ENCODE measurements at places on chromosomes 7 and 10.

DNA sequence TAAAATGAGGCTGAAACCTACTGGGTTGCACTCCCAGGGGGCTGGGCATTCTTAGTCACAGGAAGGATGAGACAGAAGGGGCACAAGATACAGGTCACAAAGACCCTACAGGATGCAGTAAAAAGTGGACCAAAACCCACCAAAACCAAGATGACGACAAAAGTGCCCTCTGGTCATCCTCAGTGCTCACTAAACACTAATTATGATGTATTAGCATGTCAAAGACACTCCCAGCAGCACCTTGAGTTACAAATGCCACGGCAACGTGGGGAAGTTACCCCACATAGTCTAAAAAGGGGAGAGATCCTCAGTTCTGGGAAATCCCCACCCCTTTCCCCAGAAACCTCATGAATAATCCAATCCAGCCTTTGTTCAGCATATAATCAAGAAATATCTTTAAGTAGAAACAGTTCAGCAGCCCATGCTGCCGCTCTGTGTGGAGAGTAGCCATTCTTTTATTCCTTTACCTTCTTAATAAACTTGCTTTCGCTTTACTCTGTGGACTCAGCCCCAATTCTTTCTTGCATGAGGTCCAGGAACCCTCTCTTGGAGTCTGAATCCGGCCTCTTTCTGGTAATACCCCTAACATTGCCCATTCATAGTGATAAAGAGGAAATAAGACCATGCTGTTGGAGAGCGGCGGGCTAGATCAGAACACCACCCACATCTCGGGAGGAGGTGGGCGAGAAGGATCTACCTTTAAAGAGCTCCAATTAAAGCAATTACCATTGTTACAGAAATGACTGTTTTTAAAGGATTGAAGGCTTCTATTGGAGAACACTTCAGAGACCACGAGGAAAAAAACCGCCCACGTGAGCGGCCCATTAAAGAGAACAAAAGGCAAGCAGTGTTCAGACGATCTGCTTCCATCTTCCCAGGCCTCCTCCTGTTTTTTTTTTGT lies 170.9 kb downstream of the USP6NL start:
- no peak for DNase-seq

DNA sequence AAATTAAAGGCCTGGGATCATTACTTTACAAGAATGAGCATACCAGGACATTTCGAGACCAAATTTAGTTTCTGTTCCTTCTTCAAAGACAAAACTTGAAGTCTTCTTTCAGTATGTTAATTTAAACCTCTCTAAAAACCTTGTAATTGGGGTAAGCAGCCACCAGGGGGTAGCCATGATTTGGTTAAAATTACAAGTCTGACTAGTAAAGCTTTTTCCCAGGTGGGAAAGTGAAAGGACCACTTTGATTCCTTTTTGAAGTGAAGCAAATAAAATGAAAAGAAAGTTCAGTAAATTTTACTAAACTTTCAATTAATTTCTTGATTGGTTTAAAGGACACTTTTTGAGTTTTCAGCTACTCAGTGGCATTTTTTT lies 294.3 kb downstream of the BBS9 start:
- DNase-seq = no peak

- no peak for DNase-seq
Observed at GRCh38 chr7:71661671-71662224, 529.8 kb downstream of the GALNT17 start.

DNA sequence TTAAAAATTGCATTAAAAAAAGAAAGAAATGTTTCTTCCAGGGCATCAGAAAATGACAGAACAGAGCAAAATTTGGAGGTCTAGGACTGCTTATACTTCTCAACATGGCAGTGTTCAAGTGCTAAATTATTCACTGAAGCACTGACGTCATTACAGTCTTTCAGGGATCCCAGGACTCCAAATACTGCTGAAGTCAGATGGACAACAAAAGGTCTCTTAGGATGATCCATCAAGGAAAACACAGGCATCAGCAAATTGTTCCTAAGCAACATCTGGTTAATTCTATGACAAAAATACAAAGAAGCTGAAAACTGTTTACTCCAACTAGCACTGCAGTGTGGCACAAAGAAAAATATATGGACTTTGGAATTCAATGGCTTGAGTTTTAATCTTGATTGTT lies 52.1 kb downstream of the PDK4 start:
- DNase-seq = no peak

DNA sequence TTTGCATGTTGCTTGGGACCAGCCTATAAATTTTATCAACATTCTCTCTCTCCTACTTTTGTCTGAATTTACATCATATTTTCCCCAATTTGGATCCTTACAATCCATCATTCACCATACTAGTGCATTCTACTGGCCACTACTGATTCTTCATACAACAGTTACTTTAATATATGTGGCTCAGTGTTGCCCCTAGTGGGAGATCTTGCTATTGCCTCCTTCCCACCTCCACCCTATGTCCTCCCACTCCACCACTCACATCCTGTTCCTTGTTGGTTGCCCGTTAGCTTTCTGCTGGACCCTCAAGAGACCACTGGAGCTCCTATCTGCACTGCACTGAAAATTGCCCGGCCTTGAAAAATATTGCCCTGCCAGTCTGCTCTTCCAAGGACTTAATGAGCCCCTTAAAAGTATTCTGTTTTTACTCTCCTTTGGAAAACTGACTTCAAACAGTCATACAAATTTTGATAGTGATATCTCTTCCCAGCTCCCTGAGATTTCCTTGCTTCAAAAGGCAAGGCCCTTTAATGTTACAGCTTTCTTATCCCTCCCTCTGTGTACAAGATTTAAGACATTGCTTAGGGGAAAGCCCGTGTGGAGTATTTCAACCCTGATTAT lies 243.2 kb upstream of the TMEM229A start:
- DNase-seq = no peak

GRCh38 chr10:63125459-63125858 lies 7.7 kb upstream of the NRBF2 start:
- DNase-seq = no peak

GRCh38 chr10:76080451-76080850 lies 649.0 kb downstream of the LRMDA start:
- no peak for DNase-seq

DNA sequence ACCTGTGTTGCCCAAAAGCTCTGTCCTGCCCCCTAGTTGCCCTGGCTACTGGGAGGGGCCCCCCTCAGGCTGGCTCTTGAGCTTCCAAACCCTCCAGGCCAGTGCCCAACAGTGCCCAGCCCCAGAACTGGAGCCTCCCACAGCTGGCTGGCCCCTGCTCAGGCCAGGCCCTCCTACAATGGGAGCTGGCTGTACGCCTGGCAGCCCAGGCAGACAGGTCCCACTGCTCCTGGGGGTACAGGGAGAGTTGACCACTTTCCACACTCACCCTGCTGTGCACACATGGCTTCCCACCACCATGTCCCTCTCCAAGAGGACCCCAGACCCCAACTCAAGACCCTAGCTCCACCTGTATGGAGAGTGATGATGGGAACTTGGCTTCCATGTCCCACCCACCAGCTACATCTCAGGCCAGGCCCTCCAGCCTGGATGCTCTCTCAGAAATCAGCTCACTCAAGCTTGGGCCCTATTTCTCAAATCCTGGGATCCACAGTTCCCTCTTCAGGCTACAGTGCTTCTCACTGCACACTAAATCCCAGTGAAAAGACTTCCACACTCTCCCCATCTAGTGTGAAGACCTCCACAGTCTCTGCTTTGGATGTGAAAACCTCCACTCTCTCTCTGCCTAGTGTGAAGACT lies 92.6 kb downstream of the OAT start:
- DNase-seq = no peak

- no peak for DNase-seq
Observed at GRCh38 chr7:68258609-68259008, 1262.0 kb downstream of the TYW1 start.

- no peak for DNase-seq
Observed at GRCh38 chr7:159026271-159027055, 118.2 kb downstream of the VIPR2 start.

- no peak for DNase-seq
Observed at GRCh38 chr10:663466-663751, 26.1 kb downstream of the DIP2C start.

GRCh38 chr10:17464545-17464944 lies 10.2 kb upstream of the ST8SIA6 start:
- no peak for DNase-seq

DNA sequence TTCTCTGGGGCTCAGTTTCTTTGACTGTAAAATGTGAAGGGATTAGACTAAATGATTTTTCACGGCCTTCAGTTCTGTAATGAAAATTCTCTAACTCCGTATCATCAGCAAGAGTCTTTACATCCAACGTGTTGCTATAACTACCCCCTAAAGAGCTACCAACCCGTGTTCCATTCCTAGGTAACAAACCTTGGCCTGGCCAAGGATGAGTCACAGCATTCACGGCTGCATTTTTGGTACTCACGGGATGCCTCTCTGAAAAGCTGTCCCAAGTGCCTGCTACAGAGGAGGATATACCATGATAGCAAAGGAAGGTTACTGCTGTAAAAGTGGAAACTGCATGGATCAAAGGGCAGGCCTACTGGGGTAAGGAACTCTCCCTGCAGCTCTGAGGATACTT lies 5.9 kb downstream of the LRRC4 start:
- DNase-seq = no peak
